ENCODE measurements at places on chromosomes 3 and 15.

GRCh38 chr3:72549761-72550581 is 298.3 kb downstream of the SHQ1 start:
- no peak for DNase-seq

DNA sequence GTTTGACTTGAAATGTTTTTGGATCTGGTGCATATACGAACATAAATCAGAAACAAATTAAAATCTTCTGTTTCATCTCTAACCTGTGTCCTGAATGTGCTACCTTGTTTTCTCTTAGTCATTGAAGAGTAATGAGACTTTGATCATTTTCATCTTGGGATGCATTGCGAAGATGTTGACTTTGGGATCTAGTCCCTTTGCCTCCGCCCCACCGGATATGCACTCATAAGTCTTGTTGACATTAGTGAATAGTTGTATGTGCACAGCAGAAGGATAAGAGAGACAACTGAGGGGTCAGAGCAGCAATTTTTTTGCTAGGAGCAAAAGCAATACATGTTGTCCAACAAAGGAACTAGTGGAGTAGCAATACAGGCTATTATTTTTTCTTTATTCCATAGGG is 35.9 kb upstream of the SPRED1 start:
- DNase-seq: no peak

DNA sequence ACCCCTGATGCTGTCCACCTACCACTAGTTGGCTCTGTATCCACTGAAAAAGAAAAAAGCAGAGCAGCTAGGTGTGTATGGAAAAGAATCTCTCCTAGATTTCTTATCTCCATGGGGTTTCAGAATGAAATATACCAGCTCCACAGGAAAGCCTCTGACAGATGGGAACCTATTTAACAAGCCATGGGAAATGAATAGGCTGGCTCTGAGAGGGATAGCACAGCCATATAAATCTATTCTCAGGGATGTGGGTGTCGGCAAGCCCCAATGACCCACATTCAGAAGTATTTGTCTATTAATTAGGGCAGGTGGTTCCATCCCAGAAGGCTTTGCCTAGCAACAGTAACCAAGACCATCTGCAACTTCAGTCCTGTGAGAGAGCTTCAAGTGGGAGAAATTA is 694.1 kb downstream of the AGBL1 start:
- no peak for DNase-seq

DNA sequence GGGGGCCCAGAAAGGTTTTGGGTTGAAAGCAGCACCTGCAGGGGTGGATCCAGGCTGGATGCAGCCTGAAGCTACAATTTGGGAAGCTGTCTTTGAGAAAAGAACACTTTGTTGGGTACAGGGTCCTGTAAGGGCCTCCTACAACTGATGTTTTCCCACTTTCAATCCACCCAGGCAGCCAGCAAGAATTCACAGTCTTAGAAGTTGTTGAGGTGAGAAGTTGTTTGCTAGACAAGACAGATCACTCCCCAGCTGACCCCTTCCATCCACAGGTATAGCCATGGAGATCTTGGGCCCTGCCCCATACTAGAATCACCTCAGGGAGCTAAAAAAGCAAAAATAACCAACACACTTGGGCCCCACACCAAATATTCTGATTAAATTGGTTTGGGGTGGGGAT is 10.3 kb upstream of the SMAD6 start:
- DNase-seq: no peak

DNA sequence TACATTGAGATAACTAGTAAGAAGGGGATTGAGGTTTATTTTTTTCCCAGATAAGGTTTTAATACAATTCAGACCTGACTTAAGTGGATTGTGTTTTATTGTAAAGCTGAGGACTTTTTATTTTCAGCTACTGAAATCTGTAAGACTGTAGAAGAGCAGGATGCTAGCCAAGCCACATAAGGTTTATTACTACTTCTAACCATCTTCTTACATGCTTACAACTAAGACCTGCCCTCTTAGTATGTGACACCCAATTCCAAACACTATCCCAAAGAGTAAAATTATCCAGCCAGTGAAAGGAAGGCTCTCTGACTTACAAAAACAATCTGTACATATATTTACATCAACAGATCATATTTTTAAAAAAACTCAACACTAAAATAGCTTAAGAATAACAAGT is 564.5 kb upstream of the NAALADL2 start:
- no peak for DNase-seq

DNA sequence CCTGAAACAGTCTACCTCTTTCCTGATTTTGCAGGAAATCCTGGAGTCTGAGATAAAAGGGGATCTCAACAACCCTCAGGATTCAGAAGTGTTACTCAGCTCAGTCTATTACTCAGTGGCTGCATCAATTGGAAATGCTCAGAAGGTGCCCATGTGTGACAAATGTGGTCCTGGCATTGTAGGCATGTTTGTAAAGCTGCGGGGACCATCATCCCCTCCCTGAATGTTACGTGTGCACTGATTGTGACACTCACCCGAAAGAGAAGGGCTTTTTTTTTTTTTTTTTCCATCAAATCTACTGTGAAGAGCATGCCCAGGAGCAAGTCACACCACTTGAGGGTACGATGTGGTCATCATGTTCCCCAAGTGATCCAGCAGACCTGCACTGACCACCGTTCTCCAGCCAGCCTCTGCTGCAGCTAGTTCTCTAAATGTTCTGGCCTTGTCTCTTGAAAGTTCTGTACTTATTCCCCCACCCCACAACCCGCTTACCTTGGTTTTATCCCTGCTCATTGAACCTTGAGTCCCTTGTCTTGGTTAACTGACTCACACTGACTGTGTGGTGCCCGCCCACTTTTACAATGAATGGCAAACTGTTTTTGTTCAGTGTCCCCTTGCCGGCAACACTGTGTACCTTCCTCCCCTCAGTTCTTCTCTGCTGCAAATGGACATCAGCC is 19.8 kb downstream of the ST3GAL6 start:
- DNase-seq: no peak

- DNase-seq: peak; percentile 49
Measured at GRCh38 chr3:158488670-158489069, 82.3 kb upstream of the MLF1 start.

GRCh38 chr3:99394831-99395778 is 243.3 kb upstream of the COL8A1 start:
- DNase-seq: no peak

DNA sequence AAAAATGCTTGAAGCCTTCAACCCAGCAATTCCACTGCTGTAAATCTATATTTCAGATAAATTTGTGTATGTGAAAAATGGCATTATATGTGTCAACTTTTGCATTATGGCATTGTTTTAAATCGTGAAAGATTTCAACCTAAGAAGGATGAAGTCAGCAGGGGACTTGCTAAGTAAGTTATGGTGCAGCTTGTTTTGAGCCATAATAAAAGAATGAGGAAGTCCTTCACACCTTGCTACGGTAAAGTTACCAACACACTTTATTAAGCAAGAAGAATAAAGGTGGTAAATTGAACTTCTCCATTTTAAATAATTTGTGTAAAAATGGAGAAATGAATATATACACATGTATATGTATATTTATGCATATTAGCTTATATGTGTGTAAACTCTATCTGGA is 371.4 kb downstream of the ROBO2 start:
- no peak for DNase-seq

- peak; percentile 49 for DNase-seq
Measured at GRCh38 chr3:67094774-67095173, 96.7 kb downstream of the KBTBD8 start.

GRCh38 chr15:72785841-72786240 is 2.3 kb upstream of the ADPGK start:
- DNase-seq: no peak

GRCh38 chr15:99167640-99168039 is 62.8 kb downstream of the SYNM start:
- no peak for DNase-seq

GRCh38 chr15:69609776-69610175 is 157.2 kb downstream of the RPLP1 start:
- DNase-seq: no peak

DNA sequence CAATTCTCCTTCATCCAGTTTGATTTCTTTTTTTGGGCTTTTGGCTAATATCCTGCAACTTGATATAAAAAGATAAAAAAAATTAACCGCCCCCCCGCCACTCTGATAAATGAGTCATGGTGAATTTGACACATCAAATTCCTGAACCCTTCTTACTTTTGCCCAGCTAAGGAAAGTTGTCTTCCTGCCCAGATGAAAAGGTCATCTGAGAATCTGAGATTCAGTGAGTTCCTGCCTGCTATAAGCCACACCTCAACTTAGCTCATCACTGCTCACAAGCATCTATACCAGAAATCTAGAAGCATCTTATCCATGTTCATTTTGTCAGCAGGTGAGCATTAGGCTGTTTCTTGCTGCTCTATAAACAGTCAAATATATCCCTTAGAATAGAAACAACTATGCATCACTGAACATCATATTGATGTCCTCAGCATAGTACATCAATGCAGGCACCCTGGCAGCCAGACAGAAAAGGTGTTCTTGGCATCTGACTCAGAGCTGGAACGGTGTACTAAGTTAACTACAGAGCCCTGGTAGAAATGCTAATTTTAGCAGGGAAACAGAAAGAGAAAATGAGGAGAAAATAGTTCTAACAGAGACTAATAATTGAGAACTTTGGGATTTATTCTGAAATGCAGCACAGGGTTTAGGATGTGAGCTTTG is 77.1 kb downstream of the SEMA6D start:
- DNase-seq: no peak
